Kasumi-1 (cell line): ENCODE measurements at places on chromosomes 2 and 18.

- DNase-seq, result peak; percentile 89
These were observed 155.0 kb downstream of the ARHGAP15 start for GRCh38 chr2:143284087-143284675.

GRCh38 chr2:132776287-132776686 lies 106.3 kb upstream of the LYPD1 start:
- DNase-seq, result no peak

- DNase-seq, result no peak
These were observed 56.3 kb downstream of the RBKS start for GRCh38 chr2:27833931-27834330.

- DNase-seq, result no peak
These were observed 138.0 kb downstream of the SOCS6 start for GRCh38 chr18:70426818-70427217.

- no peak for DNase-seq
These were observed 190.1 kb downstream of the TTC32 start for GRCh38 chr2:19711470-19712372.

DNA sequence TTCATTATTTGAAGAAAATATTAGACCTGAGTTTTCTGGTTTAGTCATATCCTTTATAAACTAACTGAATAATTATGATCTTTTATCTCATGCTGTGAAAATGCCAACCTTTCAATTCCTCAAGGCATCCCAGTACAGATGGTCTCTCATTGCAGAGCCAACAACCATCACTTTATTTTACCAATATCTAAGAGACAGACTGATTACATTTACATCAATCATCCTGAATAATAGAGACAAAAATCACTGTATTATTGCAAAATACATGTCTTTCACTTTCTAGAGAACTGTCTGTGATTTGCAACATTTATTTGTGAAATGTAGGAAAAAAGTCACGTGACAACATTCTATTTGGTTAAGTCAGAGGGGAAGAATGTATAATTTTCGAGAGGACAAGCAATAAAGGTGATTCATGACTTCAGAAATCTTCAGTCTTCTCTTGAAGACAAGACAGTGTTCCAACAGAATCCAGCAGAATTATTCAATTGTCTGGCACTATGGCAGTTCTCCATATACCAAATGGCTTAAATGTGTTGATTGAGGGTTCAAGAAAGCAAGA lies 503.6 kb upstream of the SYT4 start:
- no peak for DNase-seq

- no peak for DNase-seq
These were observed 135.7 kb downstream of the MAIP1 start for GRCh38 chr2:200091126-200091525.

DNA sequence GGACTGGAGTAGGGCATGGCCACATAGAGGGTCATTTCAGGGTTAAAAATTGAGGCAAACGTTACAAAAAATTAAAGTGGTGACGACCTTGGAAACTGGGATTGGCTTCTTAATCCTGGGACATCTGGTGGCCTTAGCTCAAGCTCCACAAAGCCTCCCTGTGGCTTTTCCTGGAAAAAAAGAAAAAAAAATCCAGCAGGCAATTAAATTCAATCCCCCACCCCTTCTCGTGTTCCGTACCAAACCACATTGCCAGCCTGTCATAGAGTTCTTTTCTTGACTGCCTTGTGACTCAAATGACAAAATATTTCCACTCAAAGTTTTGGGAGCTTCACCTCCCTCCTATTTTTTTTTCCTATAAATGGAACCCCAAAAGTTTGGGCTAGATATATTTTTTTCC lies 195.6 kb downstream of the HRH4 start:
- DNase-seq, result no peak

- DNase-seq, result no peak
These were observed 20.9 kb upstream of the CCBE1 start for GRCh38 chr18:59718108-59718463.

DNA sequence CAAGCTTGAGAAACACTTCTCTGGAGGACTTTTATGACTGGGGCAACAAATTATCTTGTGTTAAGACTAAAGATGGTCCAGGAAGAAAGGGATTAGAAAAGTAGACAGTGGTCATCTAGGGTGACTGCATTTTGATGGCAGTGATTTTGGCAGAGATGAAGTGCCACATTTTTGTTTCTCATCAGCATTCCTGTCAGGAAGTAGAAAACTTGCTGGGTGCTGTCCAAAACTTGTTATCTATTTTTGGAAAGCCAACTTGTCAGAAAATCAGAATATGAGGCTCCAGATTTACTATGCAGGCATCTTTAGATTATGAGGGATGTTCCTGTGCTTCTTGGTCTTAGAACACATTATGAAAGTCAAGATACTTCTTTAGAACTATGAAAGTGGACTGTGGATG lies 29.0 kb upstream of the CALCRL start:
- no peak for DNase-seq

DNA sequence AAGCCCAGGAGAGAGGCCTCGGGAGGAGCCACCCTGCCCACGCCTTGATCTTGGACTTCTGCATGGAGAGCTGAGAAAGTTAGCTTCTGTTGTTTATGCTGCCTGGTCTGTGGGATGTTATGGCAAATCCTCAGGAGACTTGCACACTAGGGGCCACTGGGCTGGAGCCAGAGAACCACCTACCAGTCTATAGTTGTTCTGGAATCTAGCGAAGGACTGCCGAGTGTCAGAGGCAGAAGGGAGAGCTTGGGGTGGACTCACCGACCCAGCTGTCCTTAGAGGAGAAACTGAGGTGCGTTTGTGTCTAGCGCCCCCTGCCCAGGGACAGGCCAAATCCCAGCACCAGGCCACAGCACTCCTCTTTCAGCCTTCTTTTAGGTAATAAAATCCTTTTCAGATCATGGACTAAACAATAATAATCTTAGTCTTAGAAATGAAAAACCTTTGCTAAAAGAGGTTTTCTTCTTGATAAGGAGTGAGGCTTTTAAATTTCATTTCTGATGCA lies 398.7 kb upstream of the SALL3 start:
- no peak for DNase-seq

- no peak for DNase-seq
These were observed 4.4 kb upstream of the ATP8B1 start for GRCh38 chr18:57807336-57808117.

DNA sequence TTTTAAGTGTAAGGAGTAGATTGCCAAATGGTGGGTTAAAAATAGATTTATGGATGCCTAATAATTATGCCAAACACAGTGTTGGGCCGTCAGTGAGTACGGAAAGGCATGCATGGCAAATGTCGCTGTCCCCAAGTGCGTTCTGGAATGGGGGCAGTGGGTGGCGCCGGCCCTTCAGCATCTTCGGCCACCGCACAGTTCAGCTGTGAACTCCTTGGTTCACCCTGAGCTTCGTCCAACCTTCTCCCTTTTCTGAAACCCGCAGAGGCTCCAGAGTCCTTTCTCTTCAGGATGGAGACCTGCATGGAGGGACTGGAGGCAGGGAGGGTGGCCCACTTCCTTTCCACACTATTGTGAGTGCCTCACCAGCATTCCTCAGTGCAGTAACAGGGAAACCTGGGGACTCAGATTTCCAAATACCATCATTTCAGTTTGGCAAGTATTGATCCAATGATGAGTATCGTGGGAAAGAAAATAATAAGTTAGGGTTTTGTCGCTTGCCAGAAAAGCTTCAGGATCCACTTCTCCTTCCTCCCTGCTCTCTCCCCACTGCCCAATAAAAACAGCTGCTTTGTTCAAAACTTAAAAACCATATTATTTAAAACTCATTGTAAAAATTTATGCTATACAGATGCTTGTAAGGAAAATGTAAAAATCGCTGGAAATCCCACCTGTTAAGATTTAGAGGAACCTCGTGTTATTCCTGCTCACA lies 74.6 kb upstream of the TXNDC2 start:
- no peak for DNase-seq

GRCh38 chr2:69013142-69013839 lies at the start of gene ANTXR1:
ANTXR1 (plus strand) TSS chr2:69013179; CDS start chr2:69013500, 321 bp downstream.
- peak; percentile 83 for DNase-seq

GRCh38 chr2:194946826-194947225 lies 710.2 kb upstream of the SLC39A10 start:
- no peak for DNase-seq

- DNase-seq, result no peak
These were observed 90.7 kb downstream of the STK39 start for GRCh38 chr2:168156661-168157060.

GRCh38 chr2:212414767-212415211 lies 123.8 kb downstream of the ERBB4 start:
- no peak for DNase-seq

GRCh38 chr18:48785091-48785614 lies 165.6 kb downstream of the SMAD7 start:
- DNase-seq, result no peak

DNA sequence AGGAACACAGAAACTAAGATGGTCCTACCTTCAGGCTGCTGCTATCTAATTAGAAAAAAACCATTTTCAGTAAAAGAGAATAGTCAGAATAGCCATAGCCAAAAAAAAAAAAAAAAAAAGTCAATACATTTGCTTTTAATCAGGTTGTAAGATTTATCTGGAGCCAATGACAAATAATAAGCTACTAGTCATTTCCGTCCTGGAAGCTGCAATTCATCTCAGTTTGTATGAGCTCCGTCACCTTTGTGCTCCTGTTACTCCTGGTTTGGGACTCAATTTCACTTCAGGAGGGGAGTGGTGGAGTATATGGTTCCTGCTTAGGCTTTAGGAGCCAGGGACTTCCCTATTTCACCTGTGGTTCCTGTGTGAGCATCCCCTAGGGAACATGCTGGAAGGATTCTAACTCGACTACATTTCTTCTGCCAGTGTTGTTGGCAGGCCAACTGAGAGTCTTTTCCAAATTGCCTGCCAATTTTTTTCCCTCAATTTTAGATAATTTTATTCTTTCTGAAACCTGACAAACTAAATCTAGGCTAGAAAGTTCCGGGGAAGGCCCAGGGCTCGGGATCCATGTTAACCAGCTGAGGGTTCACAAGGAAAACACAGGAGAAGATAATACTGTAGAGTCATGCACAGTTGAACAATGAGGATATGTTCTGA lies 481.8 kb downstream of the DLGAP1 start:
- DNase-seq, result no peak
